SHP77 (cell line): ENCODE measurements at places on chromosomes 1 and 21.
A peak's percentile ranks its signal among the peaks of the same experiment; 100 is the strongest.

GRCh38 chr1:17563494-17564281 lies 24.2 kb downstream of the ARHGEF10L start:
- no peak for DNase-seq

GRCh38 chr1:40951943-40952743 lies 27.4 kb upstream of the CTPS1 start:
- peak; percentile 29 for DNase-seq

- no peak for DNase-seq
These were observed 170.7 kb downstream of the DHRS3 start for GRCh38 chr1:12447307-12447706.

GRCh38 chr1:172670316-172670715 lies 11.4 kb downstream of the FASLG start:
- DNase-seq, result no peak

GRCh38 chr1:44424747-44425146 lies 19.7 kb downstream of the RNF220 start:
- no peak for DNase-seq

DNA sequence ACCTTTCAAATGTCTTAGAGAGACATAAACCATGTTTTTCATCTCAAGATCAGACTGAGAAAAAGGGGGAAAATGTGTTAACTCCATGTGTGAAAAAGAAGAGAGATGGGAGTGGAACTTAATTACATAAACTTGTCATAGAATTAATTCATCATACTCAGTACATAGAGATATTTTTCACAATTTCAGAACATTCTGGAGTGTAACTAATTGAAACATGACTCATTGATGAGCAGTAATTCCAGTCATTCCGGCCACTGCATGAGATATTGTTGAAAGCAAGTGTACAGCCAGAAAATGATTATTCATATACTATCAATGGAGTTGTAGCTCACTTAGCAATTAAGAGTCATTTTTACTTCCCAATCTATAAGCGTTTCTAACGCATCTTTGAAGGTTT lies 739.3 kb downstream of the LTN1 start:
- DNase-seq, result no peak

DNA sequence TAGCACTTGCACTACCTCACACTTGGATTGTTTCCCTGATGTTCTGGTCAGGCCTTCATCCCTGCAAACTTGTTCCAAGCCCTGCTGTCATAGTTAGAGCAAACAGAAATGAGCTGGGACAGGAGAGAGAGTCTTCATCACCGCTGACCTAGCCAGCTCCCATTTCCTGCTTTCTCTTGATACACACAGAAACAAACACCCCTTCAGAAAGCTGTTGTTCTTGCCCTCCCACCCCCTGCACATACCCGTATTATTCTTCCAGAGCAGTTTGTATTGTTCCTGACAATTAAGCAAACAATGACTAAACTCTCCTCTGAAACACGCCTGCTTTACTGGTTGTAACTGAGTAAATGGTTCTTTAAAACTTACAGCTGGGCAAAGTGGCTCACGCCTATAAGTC lies 2.9 kb upstream of the SYT2 start:
- no peak for DNase-seq

DNA sequence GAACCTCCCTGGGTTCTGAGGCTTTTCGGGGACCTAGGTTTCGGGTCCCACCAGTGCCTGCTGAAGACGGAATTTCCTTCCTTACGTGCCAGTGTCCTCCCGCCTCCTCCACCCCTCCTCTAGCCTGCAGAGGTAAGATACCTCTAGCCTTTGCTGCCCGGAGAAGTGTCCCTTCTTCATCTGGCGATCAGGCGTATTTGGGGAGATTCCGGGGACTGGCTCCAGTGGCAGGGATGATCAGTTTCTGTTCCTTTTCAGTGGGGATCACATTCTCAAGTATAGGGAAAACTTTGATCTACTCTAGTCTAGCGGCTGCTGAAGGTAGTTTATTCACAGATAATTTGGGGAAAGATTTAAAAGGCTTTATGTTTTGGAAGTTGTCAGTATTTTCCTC lies 674 bp downstream of the CEP350 start:
- DNase-seq, result peak; percentile 43

GRCh38 chr1:20449735-20450311 lies 36.2 kb downstream of the CAMK2N1 start:
- DNase-seq, result no peak

DNA sequence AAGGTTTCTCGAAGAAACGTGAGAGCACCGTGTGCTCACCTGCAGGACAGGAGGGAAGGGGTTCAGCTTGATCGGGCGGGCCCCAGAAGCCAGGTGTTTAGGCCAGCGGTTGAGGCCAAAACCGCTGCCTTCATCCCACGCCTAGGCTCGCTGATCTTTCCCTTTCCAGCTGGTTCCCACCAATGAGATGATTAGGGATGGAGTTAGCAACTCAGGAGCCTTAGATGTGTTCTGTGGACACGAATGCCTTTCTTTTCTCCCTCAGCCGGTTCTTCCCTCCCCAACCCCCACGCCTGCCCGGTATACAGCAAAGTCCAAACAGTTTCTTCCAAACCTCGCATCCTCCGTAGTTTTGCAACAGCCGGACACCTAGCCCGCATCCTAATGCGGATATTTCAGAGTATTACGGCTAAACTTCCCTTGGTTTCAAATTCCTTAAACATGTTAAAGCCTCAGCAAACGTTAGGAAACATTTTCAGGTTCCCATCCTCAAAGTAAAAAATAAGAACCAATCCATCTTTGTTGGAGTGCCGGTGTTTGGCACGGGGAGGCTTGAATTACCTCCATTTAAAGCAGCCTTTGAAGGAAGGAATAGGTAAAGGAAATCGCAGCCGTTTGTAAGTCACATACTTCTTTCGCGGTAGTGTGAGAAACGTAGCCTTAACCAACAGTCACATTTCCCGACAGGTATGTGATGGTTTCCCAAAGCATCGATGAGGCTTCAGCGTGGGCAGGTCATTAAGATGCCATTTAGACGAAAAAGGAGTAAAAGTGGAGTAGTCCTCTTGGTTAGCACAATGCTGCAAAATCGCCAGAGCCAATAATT lies 1.1 kb downstream of the LRRC8C start:
- DNase-seq, result peak; percentile 8

- DNase-seq, result no peak
These were observed 87.2 kb upstream of the ETS2 start for GRCh38 chr21:38718481-38718880.

GRCh38 chr1:215133532-215133931 lies 51.0 kb downstream of the KCNK2 start:
- DNase-seq, result no peak

DNA sequence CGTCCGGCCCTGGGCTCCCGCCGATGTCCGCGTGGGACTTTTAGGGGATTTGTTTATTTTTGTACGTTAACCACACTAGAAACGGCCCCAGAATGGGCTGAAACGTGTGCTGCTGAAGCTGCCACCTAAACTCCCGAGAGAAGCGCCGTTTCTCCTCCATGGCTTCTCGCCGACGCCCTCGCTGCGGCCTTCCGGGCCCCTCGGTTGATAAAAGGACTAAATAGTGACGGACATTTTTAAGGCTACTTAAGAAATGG lies 678 bp upstream of the PTTG1IP start:
- no peak for DNase-seq

- DNase-seq, result no peak
These were observed 398.8 kb downstream of the TBX15 start for GRCh38 chr1:118589238-118589846.

DNA sequence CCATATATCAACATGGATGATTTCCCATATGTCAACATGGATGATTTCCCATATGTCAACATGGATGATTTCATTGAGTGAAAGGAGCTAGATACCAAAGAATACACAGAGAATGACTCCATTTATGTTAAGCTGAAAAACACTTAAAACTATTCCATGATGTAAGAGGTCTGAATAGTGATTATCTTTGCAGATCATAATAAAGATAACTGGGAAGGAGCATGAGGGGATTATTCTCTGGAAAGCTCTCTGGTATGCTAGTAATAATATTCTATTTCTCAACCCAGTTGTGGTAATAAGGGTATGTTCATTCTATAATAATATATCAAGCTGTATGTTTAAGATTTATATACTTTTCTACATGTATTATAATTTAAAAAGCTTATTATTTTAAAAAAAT lies 14.1 kb downstream of the SYNJ1 start:
- DNase-seq, result no peak

GRCh38 chr21:43835861-43836260 lies 29.2 kb upstream of the AGPAT3 start:
- DNase-seq, result no peak

GRCh38 chr1:112449630-112449983 lies 53.6 kb downstream of the CTTNBP2NL start:
- no peak for DNase-seq

- DNase-seq, result peak; percentile 50
These were observed 504 bp downstream of the H6PD start for GRCh38 chr1:9235096-9235459.
